ENCODE measurements at places on chromosomes 12 and 14.

DNA sequence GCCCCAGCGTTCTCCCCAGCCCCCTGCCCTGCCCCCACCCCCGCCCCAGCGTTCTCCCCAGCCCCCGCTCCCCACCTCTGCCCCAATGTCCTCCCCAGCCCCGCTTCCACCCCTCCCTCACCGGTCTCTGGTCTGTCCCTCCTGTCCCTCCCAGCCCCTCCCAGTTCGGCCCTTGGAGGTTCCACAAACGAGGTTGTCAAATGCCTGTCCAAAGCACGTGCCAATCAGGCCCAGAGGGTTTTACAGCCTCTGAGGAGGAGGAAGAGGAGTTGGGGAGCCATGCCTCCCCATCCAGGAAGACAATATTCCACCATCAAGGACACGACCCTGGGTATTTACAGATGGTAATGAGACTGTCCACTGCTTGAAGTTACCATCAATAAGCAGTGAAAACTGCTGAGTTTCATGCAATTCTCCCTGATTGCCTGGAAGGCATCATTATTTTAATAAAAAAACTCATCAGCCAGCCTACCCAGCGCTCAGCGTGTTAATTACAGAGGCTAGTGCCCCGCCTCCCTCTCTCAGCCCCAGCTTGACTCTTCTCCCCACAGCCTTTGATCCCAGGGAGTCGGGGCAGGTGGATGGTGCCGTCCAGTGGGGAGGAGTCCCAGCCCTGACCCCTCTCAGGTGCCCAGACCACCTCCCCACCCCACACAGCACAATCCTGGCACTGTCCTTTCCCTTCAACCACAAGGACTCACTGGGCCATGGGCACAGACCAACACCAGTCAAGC is 30.6 kb upstream of the C14orf180 start:
- DNase-seq = no peak

DNA sequence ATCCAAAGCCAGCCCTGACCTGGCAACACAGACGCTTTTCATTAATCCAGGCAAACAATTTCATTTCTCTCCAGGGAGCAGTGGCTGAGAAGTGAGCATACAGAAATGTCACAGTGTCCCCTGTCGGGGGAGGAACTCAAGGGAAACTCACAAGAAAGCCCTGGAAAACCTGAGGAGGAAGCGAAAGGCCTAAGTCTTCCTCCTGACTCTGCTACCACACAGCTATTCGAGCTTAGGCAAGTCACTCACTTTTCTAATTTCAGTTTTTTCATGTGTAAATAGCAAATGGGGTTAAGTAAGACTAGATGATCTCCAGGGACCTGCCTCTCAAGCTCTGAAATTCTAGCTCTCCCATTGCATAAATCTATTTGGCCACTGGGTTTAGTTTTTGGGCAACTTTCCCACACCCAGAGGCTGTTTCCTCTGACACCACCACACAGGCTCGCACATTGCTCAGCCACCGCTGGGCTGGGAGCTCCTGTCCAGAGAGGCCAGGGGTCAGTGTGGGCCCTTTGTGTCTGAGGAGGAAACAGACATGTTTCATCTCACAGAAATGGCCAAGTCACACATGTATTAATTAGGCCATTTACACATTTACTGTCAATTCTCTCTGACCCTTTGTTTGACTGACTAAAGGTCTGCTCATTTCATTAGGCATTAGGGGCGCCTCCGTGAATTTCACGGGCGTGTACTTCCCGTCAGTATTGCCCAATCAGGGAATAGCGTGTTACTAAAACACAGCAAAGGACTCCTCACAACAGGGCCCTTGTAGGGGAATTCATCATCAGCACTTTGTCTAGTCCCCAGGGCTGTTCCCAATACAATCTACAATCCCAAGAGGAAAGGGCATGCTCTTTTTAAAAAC is 9.8 kb upstream of the PNMA1 start:
- no peak for DNase-seq

GRCh38 chr14:105067140-105067968 is 2.1 kb upstream of the GPR132 start:
- DNase-seq = peak; percentile 74

- DNase-seq = no peak
Observed at GRCh38 chr14:75373616-75374015, 54.2 kb upstream of the JDP2 start.

- DNase-seq = peak; percentile 9
Observed at GRCh38 chr12:121918679-121919038, 267 bp downstream of the CFAP251 start.

GRCh38 chr12:92257261-92257660 is 111.6 kb upstream of the BTG1 start:
- no peak for DNase-seq

- no peak for DNase-seq
Observed at GRCh38 chr12:24780697-24781368, 168.1 kb downstream of the BCAT1 start.

DNA sequence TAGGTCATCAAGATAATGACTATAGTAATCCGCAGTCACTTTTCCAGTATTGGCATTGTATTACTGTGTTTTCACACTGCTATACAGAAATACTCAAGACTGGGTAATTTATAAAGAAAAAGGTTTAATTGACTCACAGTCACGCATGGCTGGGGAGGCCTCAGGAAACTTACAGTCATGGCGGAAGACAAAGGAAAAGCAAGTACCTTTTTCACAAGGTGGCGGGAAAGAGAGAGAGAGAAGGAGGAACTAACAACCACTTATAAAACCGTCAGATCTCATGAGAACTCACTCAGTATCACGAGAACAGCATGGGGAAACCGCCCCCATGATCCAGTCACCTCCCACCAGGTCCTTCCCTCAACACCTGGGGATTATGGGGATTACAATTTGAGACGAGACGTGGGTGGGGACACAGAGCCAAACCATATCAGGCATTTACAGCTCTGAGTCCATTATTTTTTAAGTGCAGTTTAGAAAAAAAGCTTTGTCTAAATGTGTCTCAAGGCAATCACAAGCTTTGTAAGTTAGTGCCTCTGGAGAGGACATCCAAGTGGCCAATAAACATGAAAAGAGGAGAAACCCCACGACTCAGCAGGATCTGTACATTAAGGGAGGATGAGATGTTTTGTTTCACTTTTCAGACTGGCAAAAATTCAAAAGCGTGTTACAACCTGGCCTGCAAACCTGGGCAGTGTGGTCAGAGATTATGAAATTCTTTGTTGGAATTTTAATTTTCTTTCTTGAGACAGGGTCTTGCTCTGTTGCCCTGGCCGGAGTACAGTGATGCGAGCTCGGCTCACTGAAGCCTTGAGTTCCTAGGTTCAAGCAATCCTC is 82.0 kb downstream of the DNAH10 start:
- DNase-seq = no peak

DNA sequence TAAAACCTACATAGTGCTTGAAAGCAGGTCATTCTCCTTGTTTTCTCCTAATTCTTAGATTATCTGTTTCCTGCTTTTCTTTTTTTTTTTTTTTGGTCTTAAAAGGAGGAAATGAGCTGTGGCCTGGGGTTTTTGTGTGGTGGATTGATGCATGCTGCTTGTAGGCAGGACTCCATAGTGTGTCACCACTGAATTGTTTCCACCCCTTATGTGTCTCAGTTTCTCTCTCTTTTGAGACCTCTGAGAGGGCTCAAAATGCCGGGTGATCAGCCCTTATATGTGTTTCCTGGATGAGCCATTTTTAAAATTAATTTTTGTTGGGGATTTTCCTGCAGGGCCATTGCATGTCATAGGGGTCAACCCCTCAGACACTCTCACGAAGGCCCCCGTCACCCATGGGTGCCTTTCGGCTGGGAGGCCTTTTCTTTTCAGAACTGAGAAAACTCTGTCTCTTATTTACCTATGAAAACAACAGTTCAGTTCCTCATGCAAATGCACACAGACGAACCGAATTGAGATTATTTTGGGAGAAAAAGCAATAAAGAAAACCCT is 32.0 kb upstream of the LRRK2 start:
- peak; percentile 6 for DNase-seq

GRCh38 chr12:122997343-122998250 is 17.1 kb downstream of the ARL6IP4 start:
- no peak for DNase-seq

- no peak for DNase-seq
Observed at GRCh38 chr14:55819610-55820304, 239.8 kb downstream of the KTN1 start.

DNA sequence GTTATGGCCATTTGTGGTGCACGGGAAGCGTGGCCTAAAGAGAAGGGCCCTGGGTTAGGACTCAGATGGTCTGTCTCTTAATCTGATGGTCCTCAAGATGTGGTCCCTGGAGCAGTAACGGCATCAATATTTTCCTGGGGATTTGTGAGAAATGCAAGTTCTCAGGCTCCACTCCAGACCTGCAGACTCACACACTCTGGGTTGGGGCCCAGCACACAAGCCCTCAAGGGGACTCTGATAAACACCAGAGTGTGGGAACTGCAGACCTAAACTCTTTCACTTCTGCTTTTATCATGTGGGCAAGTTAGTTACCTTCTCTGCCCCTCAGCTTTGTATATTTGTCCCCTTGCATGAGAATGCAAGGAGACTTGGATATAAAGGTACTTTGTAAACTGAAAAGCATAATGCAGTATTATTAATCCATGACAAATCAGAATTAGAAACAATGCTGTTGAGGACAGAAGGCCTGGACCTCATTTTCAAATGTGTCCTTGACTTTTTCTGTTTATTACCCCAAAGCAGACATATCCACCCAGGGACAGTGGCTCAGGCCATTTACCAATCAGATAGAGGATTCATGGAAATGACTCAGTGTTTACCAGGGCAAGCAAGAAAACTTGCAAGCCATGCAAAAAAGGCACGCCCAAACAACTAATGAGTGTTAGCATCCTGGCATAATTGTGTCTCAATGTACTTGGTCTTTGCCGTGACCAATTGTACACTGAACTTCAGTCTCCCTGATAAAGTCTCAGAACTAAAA is 157.0 kb downstream of the ASCL1 start:
- no peak for DNase-seq

DNA sequence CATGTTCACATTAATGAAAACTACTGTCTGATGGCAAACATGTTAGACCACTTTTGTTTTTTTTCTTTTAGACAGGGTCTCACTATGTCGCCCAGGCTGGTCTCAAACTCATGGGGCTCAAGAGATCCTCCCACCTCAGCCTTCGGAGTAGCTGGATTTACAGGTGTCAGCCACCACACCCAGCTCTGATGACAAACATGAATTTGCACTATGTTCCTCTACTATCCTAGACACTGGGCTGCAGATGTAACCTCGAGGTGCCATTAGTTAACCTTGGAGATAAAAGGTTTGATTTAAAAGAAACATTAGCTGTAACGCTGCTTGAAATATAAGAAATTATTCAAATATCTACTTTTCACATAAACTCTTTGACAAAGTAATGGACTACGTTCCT is 8.1 kb downstream of the VPS37B start:
- no peak for DNase-seq

- peak; percentile 80 for DNase-seq
Observed at GRCh38 chr12:51531978-51532497, 59.0 kb upstream of the SCN8A start.

Data from stimulated activated naive CD8-positive, alpha-beta T cell treated with anti-CD3 and anti-CD28 coated beads, Interleukin-15, Interleukin-2, amounts not matched to agents 100 U/mL and 50 U/mL, for 24 hours (primary cell).